ENCODE measurements at places on chromosomes 3 and 15.

DNA sequence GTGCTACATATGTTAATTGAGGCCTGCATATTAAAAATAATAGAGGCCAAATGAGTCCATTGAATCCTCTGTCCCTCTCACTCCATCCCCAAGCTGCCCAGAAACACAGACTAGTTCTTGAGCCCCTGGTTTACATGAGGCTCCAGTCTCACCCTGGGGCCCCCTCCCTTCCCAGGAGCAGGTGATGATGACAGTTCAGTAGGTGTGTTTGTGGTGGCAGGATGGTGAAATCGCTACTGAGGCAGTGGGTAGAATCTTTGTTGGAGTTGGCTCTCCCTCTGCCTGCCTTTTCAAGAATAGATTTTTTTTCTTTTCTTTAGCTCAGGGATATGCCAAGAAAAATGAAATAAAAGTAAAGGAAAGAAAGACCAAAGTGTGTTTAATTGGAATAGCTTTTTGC is 288.7 kb downstream of the EPHB1 start:
- no peak for DNase-seq

DNA sequence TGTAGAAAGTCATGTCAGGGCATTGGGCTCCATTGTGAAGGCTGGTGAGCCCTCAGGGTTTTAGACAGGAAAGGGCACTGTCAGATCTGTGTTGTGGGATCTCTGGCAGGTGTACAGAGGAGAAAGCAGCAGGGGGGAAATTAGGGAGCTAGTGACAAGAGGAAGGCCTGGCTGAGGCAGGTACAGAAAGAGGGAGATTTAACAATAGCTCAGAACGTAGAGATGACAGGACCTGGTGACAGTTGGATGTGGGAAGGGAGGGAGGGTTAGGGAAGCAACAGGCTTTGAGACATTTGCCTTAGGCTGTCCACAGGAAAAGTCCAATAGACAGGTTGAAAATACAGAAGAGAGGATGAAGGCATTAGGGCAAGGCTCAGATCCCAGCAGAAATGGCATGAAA is 288.1 kb downstream of the EPHB1 start:
- no peak for DNase-seq

DNA sequence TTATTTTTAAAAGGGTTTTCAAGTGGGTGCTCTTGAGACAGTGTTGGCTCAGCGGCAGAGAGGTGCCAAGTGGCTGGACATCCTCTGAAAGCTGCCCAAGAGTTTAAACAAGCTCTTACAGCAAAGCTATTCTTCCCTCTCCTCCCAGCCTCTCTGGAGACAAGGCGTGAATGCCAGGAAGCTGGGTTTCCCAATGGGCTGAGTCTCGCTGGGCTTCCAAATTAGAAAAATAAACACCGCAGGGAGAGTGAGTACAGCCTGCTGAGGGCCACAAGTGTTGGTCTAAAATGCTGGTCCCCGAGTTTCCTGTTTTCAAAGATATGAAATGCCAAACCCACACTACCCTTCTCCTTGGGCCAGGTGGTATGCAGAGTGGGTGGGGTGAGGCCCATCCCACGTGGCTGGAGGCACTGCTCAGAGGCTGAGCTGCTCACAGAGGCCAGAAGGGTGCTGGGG is 36.4 kb downstream of the ZDHHC3 start:
- DNase-seq, result no peak

DNA sequence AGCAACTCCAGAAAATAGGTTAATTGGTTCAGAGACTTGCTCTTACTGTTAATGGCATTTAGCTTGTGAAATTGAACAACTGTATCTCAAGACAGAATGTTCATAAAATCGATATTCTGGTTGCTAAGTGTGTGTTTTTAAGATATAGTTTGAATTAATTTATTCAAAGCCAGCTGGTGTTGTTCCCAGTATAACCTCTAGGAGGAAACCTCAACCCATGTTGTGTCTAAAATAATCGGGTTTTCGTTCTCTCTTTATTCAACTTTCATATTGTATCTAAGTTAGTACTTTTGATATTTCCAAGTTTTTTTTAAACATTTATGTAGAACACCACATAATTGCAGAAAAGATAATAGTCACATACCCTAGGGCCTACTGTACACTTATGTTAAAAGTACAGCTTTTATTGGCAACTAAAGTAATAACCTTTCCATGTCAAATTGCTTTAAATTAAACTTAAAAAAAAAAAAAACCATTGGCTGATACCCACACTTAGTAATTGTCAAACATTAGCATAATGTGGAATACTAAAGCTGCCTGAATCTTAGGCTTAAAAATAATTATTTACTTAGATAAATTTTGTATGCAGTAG is 90.9 kb downstream of the SAMMSON start:
- no peak for DNase-seq

DNA sequence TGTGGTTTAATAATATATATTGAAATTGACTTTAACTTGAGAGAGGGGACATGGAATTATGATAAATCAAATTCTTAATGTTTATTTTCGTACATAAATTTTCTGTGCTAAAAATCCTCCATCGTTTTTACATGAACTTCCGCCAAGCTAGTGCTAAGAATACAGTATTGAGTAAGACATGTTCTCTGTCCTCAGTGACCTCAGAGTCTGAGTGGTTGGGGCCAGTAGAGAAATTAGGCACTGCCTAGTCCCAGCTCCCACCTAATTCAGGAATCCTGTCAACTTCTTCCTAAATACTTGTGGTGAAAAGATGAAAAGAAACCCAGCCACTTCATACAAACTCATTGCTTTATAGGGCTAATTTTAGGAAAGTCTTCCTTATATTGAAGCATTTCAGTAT is 110.3 kb downstream of the PPP2R3A start:
- no peak for DNase-seq
